ENCODE measurements at places on chromosomes 3 and 15. TPM values are rescaled to one million over a fixed set of nuclear protein-coding genes. Genes with fewer than 3 reads are reported as not detected.

GRCh38 chr15:31089368-31090047 lies 12.0 kb downstream of the TRPM1 start:
- no peak for DNase-seq

DNA sequence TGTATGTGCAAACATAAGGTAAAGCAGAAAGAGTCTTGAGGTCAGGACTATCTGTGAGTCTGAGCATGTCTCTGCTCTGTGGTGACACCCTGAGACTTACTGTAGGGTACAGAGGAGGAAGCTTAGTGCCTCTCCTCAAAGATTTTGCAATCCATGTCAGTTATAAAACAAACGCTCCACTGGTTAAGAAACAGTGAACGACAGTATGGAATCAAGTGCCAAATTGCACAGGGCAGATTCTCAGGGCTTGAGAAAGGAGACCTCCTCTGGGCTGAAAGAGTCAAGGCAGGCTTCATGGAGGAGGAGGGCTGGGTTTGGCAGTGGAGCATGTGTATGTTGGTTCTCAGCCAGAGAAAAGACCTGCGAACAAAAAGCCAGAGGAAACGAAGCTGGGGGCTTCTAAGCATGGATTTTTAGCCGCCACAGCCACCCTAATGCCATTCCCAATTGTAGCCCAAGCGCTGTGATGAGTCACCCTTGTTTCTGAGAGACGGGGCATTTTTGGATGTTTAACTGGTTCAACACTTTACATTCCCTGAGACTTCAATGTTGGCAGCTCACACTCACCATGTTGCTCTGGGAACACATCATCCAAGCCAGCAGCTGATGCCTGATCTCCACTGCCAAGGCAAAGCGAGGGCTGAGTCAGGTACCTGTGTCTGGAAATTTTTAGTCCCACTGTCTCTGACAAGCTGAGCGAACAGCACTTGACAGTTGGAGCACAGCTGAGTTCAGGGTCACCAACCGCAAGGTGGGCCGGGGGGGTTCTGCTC lies 3.4 kb upstream of the DGKG start:
- peak; percentile 79 for DNase-seq

- DNase-seq: peak; percentile 40
Observed at GRCh38 chr15:34365091-34365825, 1.7 kb downstream of the LPCAT4 start.

DNA sequence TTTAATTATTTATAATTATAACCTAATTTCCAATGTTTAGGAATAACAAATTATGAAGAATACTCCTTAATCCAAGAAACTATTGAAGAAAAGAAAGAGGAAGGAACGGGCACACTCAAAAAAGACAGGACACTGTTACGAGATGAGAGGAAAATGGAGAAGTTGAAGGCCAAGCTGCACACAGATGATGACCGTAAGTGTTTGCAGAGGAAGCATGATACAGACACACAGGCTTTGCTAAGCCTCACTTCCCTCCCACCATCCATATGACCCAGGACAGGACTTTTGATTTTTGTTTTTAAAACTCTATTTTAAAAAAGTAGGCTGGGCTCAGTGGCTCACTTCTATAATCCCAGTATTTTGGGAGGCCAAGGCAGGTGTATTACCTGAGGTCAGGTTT lies 389.4 kb upstream of the TPM1 start:
- no peak for DNase-seq

DNA sequence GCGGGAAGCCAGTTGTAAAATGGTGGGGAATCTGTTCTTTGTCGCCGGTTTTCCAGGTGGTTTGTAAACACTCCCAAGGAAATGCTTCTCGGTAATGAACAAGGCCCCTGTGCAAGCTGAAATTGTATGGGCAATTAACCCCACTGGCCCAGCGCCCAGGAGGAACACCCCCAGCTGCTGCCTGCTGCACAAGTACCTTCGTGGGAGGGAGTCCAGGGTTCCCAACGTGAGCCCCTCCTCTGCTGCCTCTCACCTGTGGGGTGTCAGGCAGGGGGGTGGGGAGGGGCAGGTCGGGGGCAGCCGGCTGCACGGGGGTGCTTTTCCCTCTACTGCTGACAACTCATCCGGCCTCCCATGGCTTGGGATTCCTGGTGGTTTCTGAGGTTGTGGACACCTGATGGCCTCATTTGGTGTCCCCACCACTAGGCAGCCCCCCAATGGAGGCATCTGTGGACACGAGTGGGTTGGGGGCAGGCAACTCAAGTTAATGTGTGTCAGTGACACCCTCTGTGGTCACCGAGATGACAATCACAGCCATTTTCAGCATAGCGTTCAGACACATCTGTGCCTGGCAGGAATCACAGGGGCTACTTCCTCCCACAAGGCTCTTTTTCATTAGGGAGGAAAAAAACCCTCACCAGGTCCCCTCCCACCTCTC lies 35.6 kb upstream of the PRR23E start:
- no peak for DNase-seq

- no peak for DNase-seq
Observed at GRCh38 chr3:152595975-152596821, 238.7 kb upstream of the P2RY1 start.

DNA sequence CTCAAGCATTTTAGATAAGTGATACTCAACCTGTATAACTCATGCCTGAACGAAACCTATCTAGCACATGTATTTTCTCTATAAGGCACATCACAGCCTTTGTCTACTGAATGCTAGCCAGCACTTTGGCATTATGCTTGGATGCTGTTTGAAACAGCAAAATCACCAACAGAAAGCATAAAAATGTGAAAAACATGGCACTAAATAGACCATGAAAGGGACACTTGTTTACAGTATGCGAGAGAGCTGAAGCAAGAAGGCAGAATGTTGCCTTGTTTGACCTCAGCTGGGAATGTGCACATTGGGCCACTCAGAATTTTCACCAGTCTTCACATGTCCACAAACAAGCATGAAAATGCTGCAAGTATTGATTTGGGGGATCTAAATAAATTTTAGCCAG lies 59.5 kb downstream of the MINDY2 start:
- no peak for DNase-seq

- no peak for DNase-seq
Observed at GRCh38 chr3:189119950-189120349, 51.8 kb upstream of the TPRG1 start.

GRCh38 chr15:29518442-29518841 lies 248.8 kb upstream of the NSMCE3 start:
- no peak for DNase-seq

- DNase-seq: no peak
Observed at GRCh38 chr15:92170897-92171296, 222.8 kb upstream of the ST8SIA2 start.

GRCh38 chr15:58434334-58434875 lies 2.6 kb downstream of the LIPC start:
- DNase-seq: peak; percentile 76

- no peak for DNase-seq
Observed at GRCh38 chr15:53218666-53219580, 428.8 kb upstream of the ONECUT1 start.

GRCh38 chr3:107641572-107642307 lies 119.0 kb downstream of the BBX start:
- DNase-seq: no peak

LYZL4 gene
- not detected for total RNA-seq

PTH1R gene
- total RNA-seq: 4.4 TPM

ISG20 gene
- total RNA-seq: 0.18 TPM

DNAH12 gene
- total RNA-seq: 1.7 TPM

SRGAP3 gene
- total RNA-seq: 130 TPM

ITPKA gene
- total RNA-seq: 2.5 TPM

SLC12A1 gene
- total RNA-seq: 4.0 TPM

SPTBN5 gene
- 1.3 TPM for total RNA-seq

TERC gene
- total RNA-seq: 66.4 TPM

ZNF80 gene
- 0.09 TPM for total RNA-seq

FAM107A gene
- total RNA-seq: 13.1 TPM

SUSD5 gene
- 1.5 TPM for total RNA-seq
